GM19239 (cell line): ENCODE measurements at places on chromosomes 7 and 10.

DNA sequence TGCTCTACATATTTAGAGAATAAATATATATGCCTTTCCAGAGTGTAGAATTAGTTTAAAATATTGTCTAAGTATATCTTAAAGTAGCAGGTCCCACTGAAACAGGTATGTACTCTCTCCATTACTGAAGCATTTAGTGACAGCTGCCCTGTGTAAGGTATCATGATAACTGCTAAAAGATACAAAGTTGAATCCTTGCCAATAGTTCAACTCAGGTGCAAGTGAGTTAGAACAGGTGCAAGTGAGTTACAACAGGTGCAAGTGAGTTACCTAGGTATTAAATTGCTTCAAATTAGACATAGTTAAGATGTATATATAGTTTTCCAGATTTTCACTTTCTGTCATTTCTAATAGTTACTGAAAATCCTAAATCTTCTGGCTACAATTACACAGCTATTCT is 119.1 kb downstream of the CNOT4 start:
- no peak for DNase-seq

GRCh38 chr7:157378390-157378789 is 41.6 kb downstream of the DNAJB6 start:
- no peak for DNase-seq

GRCh38 chr7:151461942-151462230 is 21.9 kb upstream of the CRYGN start:
- DNase-seq, result no peak

- no peak for DNase-seq
Measured at GRCh38 chr10:112789248-112789647, 160.8 kb upstream of the TCF7L2 start.

GRCh38 chr10:107924458-107924857 is 760.0 kb upstream of the SORCS1 start:
- DNase-seq, result no peak

- DNase-seq, result no peak
Measured at GRCh38 chr7:33981671-33982424, 76.5 kb downstream of the BMPER start.

GRCh38 chr10:133110609-133111275 is 23.0 kb downstream of the ADGRA1 start:
- no peak for DNase-seq

DNA sequence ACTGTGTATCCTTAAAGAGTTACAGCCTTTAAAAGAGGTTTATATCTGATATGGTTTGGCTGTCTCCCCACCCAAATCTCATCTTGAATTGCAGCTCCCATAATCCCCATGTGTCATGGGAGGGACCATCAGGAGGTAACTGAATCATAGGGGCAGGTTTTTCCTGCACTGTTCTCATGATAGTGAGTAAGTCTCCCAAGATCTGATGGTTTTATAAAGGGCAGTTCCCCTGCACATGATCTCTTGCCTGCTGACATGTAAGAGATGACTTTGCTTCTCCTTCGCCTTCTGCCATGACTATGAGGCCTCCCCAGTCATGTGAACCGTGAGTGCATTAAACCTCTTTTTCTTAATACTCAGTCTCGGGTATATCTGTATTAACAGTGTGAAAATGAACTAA is 9.7 kb downstream of the RTKN2 start:
- DNase-seq, result no peak

DNA sequence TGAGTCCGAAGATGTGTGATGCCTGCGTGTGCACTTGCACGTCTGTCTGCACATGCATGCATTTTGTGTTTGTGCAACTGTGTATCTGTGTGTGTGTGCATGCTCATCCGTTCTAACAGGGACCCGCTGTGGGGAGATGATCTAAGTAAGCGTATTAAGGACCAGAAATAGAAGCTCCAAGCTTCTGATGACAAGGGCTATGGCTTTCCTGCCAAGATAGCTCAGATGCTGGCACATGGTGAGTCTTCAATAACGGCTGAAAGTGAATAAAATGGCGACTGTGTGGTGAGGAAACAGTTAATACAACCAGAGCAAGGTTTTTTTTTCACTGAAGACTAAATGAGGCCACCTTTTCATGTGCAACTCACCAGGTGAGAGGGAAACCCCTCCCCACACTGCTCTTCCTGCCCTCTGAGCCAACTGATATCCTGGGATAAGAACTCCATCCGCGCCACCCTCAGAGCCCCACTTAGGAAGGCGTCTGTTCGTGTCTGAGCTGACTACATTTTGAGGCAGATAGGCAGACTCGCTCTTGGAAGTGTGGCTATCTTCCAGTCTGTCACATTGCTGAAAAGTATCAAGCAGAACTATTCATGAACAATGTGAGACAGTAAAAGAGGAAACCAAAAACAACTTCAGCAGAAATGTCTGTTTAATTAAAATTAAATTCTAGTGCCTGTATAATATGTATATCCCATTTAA is 47.4 kb upstream of the TCERG1L start:
- DNase-seq, result no peak

- DNase-seq, result no peak
Measured at GRCh38 chr10:88256886-88257285, 326.2 kb downstream of the RNLS start.

DNA sequence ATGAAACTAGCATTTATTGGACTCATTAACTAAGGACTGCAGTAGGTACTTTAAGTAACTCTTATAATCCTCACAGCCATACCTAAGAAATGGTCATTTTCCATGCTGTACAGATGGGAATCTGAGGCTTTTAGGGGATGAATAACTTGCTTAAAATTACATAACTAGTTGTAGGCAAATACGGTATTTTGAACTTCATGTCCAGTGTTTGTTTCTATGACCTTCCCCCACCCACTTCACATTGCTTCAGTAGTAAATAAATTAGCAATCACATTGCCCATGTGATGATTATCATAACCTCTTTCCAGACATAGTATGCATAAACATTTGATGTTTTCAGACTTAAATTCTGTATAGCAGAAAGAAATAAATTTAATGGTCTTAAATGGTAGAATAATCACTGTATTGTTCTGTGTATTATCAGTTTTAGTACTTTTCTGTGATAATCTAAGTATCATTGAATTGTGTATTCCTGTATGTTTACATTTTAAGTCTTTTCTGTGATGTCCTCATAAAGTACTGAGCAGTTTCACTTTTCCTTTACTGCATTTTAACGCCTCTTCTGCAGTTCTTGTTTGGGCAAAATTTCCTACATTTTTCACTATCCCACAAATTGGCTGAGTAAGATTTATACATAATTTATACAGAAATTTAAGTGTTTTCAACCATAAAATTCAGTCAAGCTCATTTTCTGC is 48.3 kb downstream of the ANKIB1 start:
- DNase-seq, result no peak

DNA sequence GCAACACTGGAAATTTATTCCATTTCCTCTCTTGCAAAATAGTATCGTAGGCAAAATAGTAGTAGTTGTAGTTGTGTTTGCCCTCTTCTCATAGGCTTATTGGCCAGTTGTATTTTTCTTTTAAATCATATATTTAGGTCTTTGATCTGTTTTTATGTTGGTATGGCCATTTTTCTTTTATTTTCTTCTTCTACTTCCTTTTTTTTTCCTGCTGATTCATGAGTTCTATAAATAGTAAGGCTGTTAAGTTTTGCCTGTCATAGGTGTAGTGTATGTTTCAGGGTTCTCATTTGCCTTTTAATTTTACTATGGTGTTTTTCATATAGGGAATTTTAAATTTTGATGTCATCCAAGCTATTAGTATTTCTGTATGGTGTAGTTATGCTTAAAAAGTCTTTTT is 25.4 kb upstream of the MRC1 start:
- no peak for DNase-seq

GRCh38 chr10:118912961-118913600 is 116.4 kb upstream of the NANOS1 start:
- no peak for DNase-seq

- no peak for DNase-seq
Measured at GRCh38 chr7:4067874-4068273, 614.2 kb upstream of the FOXK1 start.

DNA sequence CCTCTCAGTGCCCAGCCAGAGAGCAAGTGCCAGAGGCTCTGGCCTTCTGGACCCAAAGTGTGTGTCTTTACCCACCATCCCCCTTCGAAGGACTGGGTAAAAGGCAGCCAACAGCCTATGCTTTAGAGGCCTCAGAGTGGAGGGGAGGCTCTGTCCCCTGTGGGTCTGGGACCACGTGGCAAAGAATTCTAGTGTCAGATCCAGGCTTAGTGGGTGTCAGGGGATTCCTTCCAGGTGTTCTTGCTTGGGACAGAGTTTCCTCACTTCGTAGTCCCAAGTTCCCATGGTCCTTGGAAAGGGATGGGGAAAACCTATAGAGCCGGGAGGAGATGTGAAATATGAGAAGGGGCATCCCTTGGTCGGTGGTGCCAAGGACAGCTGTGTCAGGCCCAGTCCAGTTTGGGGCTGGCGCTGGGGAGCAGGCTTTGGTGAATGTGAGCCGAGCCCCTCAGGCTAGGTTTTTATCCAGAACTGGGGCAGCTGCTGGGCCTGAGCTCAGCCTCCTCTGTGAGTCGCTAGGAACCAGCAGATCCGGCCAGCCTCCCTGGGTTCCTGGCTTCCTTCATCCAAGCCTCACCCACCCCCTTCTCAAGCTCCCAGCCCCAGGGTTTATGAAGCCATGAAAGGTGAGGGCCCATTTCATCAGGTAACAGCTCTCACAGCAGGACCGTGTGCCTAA is 71.2 kb downstream of the C10orf105 start:
- no peak for DNase-seq

DNA sequence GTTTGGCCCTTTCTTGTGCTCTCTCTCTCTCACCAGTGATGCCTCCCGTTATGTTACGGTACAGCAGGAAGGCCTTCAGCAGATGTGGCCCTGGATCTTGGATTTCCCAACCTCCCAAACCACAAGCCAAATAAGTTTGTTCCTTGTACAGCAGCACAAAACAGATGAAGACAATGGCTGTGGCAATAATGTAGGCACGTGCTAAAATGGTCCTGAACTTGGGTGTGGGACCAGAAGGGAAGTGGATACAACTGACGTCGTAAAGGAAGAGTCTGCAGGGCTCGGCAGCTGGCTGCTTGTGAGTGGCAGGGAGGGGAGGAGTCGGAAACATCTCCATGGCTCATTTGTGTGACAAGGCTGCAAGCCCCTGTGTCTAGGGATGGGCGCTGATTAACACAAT is 26.8 kb downstream of the PROSER2 start:
- no peak for DNase-seq

DNA sequence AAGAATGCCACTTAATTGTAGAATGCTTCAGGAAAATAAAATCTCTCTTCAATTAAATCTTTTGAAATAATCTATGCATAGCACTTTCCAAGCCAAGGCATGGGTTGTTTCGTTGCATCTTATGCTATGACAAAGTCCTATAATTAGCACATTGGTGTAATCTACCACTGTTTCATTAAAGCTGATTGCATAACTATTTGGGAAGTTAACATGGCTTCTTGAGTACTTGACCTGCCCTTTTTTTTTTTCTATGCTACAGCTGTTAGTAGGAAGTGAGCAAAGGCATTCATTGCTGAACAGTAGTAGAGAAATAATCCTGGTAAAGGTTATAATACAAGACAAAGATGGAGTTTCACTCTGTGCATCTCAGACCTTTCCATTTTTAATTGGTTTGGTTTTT is 557.2 kb upstream of the CELF2 start:
- DNase-seq, result no peak

GRCh38 chr10:3700531-3701076 is 84.4 kb downstream of the KLF6 start:
- no peak for DNase-seq

- no peak for DNase-seq
Measured at GRCh38 chr10:33032654-33033151, 74.7 kb upstream of the ITGB1 start.

DNA sequence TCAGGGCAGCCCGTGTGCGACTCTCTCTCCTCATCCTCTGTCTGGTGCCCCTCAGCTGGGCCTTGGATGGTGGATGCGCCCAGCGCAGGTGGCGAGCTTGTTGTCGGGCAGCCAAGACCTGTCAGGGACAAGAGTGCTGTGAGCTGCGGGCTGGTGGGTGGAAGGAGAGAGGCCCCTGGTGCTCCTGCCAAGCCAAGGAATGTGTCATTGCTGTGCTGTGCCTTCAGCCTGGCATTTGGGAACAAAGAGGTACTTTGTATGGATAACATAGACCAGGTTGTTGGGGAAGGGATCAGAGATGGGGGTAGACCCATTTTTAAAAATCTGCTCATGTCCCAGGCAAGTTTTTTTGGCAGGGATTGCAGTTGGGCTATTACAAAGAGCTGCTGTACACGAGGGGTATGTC is 120.9 kb downstream of the PKD1L1 start:
- no peak for DNase-seq

GRCh38 chr10:113041841-113042750 is 92.0 kb downstream of the TCF7L2 start:
- DNase-seq, result no peak
